ENCODE measurements at places on chromosomes 7 and 10.

GRCh38 chr10:126551202-126551601 is 119.3 kb downstream of the C10orf90 start:
- peak; percentile 54 for DNase-seq

GRCh38 chr10:56586461-56586891 is 225.4 kb upstream of the ZWINT start:
- no peak for DNase-seq

DNA sequence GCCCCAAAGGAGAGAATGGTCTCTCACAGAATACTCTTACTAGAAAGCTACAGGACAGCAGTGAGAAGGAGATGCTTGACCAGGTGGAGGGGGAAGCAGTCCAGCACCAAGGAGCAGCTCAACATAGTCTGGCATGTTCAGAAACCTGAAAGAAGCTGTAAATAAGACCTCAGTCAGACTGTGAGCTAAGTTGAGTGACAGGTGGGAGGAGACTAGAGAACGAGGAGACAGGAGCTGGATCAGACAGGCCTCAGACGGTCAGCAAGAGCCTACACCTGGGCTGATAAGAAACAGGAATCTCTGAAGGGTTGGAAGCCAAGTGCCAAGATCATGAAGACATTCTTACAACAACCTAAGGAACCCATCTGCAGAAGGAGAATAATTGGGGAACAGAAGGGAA is 54.5 kb downstream of the ELMO1 start:
- DNase-seq = no peak

DNA sequence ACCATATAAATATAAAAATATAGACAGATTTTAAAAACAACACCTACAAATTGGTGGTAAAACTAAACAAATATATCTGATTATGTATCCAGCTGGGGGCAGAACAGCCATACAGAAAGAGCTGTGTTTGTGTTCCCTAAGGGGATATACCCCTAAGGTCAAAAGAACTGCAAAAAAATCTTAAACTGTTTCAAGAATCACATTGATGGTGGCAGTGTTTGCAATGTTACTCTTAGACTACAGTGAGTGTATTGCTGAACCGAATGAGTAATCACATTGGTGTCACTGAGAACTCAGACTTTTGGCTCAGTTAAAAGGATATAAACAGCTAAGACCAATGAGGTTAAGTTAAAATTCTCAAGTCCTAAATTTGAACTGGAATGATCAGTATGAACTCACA is 27.1 kb upstream of the PTPRN2 start:
- DNase-seq = peak; percentile 59

DNA sequence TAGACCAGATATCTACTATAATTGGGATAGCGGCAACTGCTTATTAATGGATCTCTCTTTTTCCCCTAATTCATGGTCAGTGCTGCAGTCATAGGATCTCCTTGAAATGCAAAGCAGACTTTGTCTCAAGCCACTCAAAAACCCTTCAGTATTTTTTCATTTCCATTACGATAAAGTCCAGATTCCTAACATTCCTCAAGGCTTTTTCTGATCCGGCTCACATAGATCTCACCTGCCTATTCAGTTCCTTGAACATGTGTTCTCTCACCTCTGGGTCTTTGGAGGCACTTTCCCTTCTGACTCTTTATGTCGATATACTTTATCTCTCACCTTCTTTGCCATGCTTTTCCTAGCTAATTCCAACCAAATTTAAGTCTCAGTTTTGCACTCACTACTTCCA is 25.7 kb upstream of the WASL start:
- DNase-seq = no peak

DNA sequence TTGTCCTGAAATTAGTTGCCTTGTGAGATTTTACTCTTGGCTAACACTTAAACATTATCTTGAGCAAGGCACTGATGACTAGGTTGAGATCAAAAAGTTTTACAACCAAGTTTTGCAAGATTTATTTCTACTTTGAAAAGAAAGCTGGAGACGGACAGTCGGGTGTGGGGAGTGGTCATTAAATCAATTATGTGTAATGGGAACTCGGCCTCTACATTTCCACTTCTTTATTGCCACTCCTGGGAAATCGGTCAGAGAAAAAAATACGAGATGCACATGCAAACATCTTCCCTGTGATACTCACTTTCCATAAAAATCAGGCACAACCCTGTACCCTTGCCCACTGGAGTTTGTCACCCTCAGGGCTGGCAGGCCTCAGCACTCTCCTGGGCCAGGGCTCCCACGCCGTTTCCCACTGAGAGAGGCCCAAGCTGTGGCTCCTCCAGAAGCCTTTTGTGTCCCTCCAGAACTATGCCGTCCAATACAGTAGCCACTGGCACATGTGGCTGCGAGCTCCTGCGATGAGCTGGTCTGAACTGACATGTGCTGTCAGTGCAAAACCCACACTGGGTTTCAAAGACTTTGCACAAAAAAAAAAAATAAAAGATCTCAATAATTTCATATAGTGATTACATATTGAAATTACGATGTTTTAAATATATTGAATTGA is 7.5 kb upstream of the GPNMB start:
- DNase-seq = no peak

DNA sequence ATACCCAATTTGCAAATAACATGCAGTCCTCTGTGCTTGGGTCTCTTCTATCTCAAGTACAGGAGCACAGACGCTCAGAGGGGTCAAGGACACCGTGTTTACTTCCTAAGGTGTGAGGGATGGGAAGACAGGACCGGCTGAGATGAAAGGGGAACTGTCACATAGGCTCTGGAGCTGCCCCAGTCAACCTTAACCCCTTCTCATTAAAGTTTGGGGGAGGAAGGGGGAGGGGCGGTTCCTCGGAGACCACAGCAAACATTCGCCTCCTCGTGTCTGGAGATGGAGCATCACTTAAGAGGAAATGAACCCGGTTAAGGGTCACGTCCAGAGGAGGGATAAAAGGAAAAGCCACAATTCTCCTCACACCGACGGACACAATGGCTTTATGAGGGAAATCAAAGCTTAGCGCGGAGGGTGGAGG is 1.1 kb downstream of the SH3PXD2A start:
- no peak for DNase-seq

All from fibroblast of upper back skin (primary cell).